ENCODE measurements at places on chromosomes 5 and 9. TPM values are rescaled to one million over a fixed set of nuclear protein-coding genes. Genes with fewer than 3 reads are reported as not detected.

CDK5RAP2 gene
- total RNA-seq, result 57.7 TPM

SHLD3 gene
- total RNA-seq, result 5.5 TPM

NOP16 gene
- 9.4 TPM for total RNA-seq

FLT4 gene
- 0.13 TPM for total RNA-seq

CNTLN gene
- 24.6 TPM for total RNA-seq

ADGRD2 gene
- total RNA-seq, result not detected
